ENCODE measurements at places on chromosomes 4 and X. TPM values are rescaled to one million over a fixed set of nuclear protein-coding genes. Genes with fewer than 3 reads are reported as not detected.

The PARM1 gene
- total RNA-seq, result not detected

The SPACA5 gene
- not detected for total RNA-seq

The ADH1A gene
- total RNA-seq, result not detected

The LONRF3 gene
- total RNA-seq, result 4.5 TPM

The ANKRD50 gene
- 0.36 TPM for total RNA-seq

The BRS3 gene
- total RNA-seq, result not detected

The RHOXF2 gene
- not detected for total RNA-seq

The DUX4 gene
- total RNA-seq, result not detected

DNA sequence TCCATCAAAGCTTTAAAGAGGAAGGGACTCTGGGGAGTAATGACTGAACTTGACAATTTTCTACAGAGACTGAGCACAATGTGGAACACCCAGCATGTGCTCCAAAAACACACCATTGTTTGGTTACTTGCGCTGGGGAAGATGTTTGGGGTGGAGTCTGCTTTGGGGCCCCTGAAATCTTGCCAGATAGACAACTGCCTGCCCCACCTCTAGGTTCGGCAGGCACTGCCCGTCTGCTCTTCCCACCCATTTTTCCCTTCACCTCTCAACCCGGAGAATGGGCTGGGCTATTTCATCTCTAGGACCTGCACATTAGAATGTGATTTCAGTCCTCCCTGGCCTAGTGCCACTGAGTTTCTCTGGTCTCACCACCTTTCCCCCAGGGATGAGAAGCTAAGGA is 41.9 kb downstream of the TSC22D3 start:
- H3K36me3 ChIP-seq, result no peaks in the 10 kb centered on the region
- no peak for DNase-seq
- H3K4me1 ChIP-seq, result peaks cover 15% of the 10 kb centered on the region
- H3K4me3 ChIP-seq, result no peak overlapping the region

- DNase-seq, result no peak
- H3K36me3 ChIP-seq, result no peaks in the 10 kb centered on the region
- H3K4me3 ChIP-seq, result no peak overlapping the region
- no peak overlapping the region for H3K27ac ChIP-seq
- H3K4me1 ChIP-seq, result no peaks in the 10 kb centered on the region
These were observed 87.3 kb downstream of the CFAP299 start for GRCh38 chr4:80422727-80423404.

GRCh38 chr4:141107927-141108326 is 25.3 kb downstream of the RNF150 start:
- no peak overlapping the region for H3K27ac ChIP-seq
- no peak for DNase-seq
- no peak overlapping the region for H3K4me3 ChIP-seq
- no peaks in the 10 kb centered on the region for H3K27me3 ChIP-seq

DNA sequence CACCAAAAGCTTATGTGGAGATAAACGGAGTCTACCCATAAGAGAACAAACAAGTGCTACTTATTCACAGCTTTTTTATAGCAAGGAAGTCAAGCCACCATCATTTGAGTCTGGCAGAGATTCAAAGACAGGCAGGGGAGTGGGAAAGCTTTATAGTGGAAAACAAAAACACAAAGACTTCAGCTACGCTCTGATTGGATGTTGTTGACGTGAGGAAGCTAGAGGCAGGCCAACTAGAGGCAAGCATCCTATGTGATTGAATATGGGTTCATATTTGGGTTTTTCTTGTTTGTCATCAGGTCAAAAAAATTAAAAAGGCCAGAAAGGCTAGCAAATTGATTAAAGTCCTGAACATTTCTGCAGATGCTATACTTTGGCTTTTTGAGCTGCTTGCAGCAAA is 719 bp upstream of the TCEAL4 start:
- peaks cover 7% of the 10 kb centered on the region for H3K4me1 ChIP-seq
- no peak for DNase-seq
- peaks cover 1% of the 10 kb centered on the region for H3K27me3 ChIP-seq
- H3K4me3 ChIP-seq, result no peak overlapping the region
- H3K27ac ChIP-seq, result no peak overlapping the region

GRCh38 chr4:82421796-82422560 is 8.3 kb downstream of the HNRNPDL start:
- no peak overlapping the region for H3K4me3 ChIP-seq
- DNase-seq, result no peak
- H3K4me1 ChIP-seq, result peaks cover 35% of the 10 kb centered on the region
- H3K27me3 ChIP-seq, result peaks cover 10% of the 10 kb centered on the region
- peaks cover 43% of the 10 kb centered on the region for H3K36me3 ChIP-seq

GRCh38 chr4:100147684-100148083 is 42.6 kb downstream of the DDIT4L start:
- H3K27ac ChIP-seq, result no peak overlapping the region
- H3K36me3 ChIP-seq, result no peaks in the 10 kb centered on the region
- H3K4me1 ChIP-seq, result no peaks in the 10 kb centered on the region
- H3K4me3 ChIP-seq, result no peak overlapping the region

DNA sequence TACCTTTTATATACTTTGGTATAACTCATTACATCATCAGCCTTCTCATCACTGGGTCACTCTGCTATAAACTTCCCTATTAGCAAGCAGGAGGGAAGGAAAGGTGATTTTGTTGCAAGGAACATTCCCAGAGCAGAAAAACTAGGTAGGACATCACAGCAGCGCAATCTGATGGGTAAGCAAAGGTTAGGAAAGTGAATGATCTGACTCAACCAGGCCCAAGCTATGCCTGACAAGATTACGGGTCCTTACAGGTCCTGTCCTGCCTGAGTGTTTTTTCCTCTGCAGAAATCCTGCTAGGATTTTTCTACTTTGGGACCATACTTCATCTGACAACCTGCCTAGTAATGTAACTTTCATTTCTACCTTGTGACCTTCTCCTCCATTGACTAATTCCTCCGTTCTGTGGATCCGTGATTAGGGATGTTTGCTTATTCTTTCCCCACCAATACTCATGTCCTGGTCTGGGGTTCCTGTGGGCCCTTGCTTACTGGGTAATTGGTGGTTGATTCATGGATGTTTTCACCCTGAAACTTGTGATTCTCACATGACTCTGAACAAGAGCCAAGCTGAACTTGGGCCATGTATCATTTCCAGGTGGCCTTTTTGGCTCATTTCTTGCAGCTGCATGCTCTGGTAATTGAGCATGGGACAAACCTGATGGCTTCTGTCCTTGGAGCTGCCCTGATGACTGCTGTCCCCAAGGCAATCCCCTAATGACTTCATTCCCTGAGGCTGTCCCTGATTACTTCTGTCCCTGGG is 111.9 kb upstream of the KIT start:
- peaks cover 4% of the 10 kb centered on the region for H3K4me1 ChIP-seq
- DNase-seq, result no peak
- no peak overlapping the region for H3K4me3 ChIP-seq
- no peaks in the 10 kb centered on the region for H3K27me3 ChIP-seq
- H3K27ac ChIP-seq, result no peak overlapping the region
- no peaks in the 10 kb centered on the region for H3K36me3 ChIP-seq

- peaks cover 22% of the 10 kb centered on the region for H3K4me1 ChIP-seq
- no peak overlapping the region for H3K4me3 ChIP-seq
- DNase-seq, result peak; percentile 43
- H3K36me3 ChIP-seq, result no peaks in the 10 kb centered on the region
- H3K27me3 ChIP-seq, result no peaks in the 10 kb centered on the region
These were observed 38.9 kb upstream of the TLR2 start for GRCh38 chr4:153645183-153645582.

- H3K4me1 ChIP-seq, result peaks cover 15% of the 10 kb centered on the region
- no peak overlapping the region for H3K4me3 ChIP-seq
- peaks cover 19% of the 10 kb centered on the region for H3K27me3 ChIP-seq
- no peak for DNase-seq
- H3K36me3 ChIP-seq, result no peaks in the 10 kb centered on the region
These were observed 4.2 kb upstream of the CDS1 start for GRCh38 chr4:84578540-84579402.

DNA sequence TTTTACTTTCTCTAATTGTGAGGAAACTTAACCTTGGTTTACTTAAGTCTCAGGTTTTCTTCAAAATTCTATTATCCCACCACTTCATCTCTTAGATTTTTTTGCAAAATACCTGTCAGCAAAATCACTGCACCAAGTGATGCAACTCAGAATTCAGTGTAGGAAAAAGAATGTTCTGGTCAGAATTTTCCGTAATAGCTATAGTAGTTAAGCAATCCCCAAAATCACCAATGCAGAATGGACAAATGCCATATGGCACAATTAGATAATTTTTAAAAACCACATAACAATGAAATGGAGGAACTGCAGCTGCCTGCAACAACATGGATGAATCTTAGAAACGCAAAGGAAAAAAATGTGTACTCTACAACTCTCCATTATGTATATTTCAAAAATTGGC is 373.1 kb downstream of the NAF1 start:
- no peaks in the 10 kb centered on the region for H3K27me3 ChIP-seq
- DNase-seq, result no peak
- H3K4me3 ChIP-seq, result no peak overlapping the region
- H3K27ac ChIP-seq, result no peak overlapping the region
- H3K4me1 ChIP-seq, result no peaks in the 10 kb centered on the region

- H3K4me3 ChIP-seq, result no peak overlapping the region
- no peak overlapping the region for H3K27ac ChIP-seq
- DNase-seq, result no peak
- H3K4me1 ChIP-seq, result no peaks in the 10 kb centered on the region
- H3K27me3 ChIP-seq, result no peaks in the 10 kb centered on the region
- peaks cover 5% of the 10 kb centered on the region for H3K36me3 ChIP-seq
These were observed 24.2 kb upstream of the EPGN start for GRCh38 chr4:74284053-74284452.

- H3K4me3 ChIP-seq, result no peak overlapping the region
- H3K27ac ChIP-seq, result no peak overlapping the region
- H3K27me3 ChIP-seq, result no peaks in the 10 kb centered on the region
- DNase-seq, result no peak
- no peaks in the 10 kb centered on the region for H3K4me1 ChIP-seq
These were observed 11.4 kb upstream of the NKRF start for GRCh38 chrX:119617517-119618164.

DNA sequence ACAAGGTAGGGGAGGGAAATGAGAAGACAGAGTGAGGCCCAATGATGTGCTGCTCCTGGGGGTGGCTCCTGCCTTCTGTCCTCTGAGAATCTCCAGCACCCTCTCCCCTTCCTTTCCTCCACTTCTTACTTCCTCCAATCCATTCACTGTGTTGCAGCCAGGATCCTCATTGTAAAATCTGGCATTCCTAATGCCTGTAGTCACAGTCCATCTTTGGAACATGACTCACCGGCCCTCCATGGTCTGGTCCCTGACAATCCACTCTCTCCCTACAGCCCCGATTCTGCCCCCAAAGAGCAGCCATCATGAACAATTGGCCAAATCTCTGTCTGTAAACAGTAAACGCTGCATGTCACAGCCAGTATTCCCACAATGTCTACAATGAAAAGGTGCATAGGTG is 72.9 kb downstream of the CLNK start:
- no peaks in the 10 kb centered on the region for H3K36me3 ChIP-seq
- no peak overlapping the region for H3K27ac ChIP-seq
- H3K27me3 ChIP-seq, result no peaks in the 10 kb centered on the region
- no peak for DNase-seq

DNA sequence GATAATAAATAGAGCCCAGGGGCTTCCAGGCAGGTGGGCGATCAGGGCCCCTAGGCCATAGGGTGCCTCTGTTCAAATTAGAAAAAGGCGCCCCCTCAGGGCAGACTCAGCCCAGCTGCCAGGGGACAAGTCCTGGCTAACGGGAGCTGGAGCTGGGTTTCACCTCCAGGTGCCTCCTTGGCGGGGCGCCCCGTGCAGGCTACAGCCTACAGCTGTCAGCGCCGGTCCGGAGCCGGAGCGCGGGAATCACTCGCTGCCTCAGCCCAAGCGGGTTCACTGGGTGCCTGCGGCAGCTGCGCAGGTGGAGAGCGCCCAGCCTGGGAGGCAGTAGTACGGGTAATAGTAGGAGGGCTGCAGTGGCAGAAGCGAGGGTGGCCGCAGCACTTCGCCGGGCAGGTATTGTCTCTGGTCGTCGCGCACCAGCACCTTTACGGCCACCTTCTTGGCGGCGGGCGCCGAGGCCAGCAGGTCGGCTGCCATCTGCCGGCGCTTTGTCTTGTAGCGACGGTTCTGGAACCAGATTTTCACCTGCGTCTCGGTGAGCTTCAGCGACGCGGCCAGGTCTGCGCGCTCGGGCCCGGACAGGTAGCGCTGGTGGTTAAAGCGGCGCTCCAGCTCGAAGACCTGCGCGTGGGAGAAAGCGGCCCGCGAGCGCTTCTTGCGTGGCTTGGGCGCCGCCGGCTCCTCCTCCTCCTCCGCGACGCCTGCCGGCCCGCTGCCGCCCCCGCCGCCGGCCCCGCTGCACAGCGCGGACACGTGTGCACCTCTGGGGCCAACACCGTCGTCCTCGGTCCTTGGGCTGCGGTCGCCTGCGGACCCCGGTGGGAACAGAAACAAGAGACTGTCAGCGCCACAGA is 2.4 kb downstream of the NKX3-2 start:
- no peak overlapping the region for H3K27ac ChIP-seq
- H3K4me1 ChIP-seq, result peaks cover 42% of the 10 kb centered on the region
- H3K36me3 ChIP-seq, result peaks cover 16% of the 10 kb centered on the region
- peaks cover 73% of the 10 kb centered on the region for H3K27me3 ChIP-seq

DNA sequence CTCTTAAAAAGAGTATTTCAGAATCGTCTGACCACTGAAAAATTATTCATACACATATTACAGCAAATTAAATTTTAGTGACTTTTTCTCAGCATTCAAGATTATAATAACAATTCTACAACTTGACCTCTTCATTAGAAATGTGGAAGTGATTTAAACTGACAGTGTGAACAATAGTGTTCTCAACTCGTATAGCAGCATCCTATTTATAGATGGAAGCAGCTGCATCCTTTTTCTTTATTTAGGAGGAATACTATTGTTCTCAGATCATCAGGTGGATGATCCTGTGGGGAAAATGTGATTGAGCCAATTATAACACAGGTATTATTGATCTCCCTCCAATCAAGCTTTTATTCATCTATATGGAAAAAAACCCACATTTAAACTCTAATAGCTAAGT is 56.7 kb downstream of the RAPGEF2 start:
- no peaks in the 10 kb centered on the region for H3K27me3 ChIP-seq
- no peaks in the 10 kb centered on the region for H3K36me3 ChIP-seq
- H3K4me3 ChIP-seq, result no peak overlapping the region
- H3K27ac ChIP-seq, result no peak overlapping the region
- DNase-seq, result no peak

GRCh38 chr4:33107814-33108213 is 2387.6 kb downstream of the PCDH7 start:
- H3K27ac ChIP-seq, result no peak overlapping the region
- DNase-seq, result no peak
- H3K4me3 ChIP-seq, result no peak overlapping the region
- no peaks in the 10 kb centered on the region for H3K36me3 ChIP-seq

- no peaks in the 10 kb centered on the region for H3K27me3 ChIP-seq
- H3K27ac ChIP-seq, result no peak overlapping the region
- H3K4me3 ChIP-seq, result no peak overlapping the region
- H3K36me3 ChIP-seq, result no peaks in the 10 kb centered on the region
- H3K4me1 ChIP-seq, result no peaks in the 10 kb centered on the region
- no peak for DNase-seq
These were observed 394.6 kb downstream of the C4orf33 start for GRCh38 chr4:129490516-129490915.

DNA sequence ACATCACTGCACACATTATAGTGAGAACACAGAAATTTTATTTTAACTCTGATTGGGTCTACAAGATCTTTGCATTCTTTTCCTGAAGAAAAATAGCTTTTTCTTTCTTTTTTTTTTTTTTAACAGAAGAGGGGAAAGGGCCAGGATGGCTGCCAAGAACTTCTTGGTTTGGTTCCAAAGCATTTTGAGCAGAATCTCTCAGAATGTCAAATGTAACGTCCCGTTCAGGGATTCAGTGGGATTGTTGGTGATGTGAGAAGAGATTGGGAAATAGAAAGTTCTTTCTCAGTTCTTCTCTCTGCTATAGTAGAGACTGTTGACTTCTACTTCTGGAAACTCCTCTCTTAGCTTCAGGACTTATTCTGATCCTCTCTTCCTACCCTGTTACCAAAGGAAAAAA is 70.9 kb upstream of the CBR4 start:
- DNase-seq, result no peak
- peaks cover 10% of the 10 kb centered on the region for H3K27me3 ChIP-seq
- no peaks in the 10 kb centered on the region for H3K36me3 ChIP-seq
- peaks cover 10% of the 10 kb centered on the region for H3K4me1 ChIP-seq
- H3K4me3 ChIP-seq, result no peak overlapping the region
